Activated naive CD4-positive, alpha-beta T cell treated with anti-CD3 and anti-CD28 coated beads for 36 hours (primary cell): ENCODE measurements at places on chromosomes 13 and 19. TPM values are rescaled to one million over a fixed set of nuclear protein-coding genes. Genes with fewer than 3 reads are reported as not detected.
A peak's percentile ranks its signal among the peaks of the same experiment; 100 is the strongest.

DNA sequence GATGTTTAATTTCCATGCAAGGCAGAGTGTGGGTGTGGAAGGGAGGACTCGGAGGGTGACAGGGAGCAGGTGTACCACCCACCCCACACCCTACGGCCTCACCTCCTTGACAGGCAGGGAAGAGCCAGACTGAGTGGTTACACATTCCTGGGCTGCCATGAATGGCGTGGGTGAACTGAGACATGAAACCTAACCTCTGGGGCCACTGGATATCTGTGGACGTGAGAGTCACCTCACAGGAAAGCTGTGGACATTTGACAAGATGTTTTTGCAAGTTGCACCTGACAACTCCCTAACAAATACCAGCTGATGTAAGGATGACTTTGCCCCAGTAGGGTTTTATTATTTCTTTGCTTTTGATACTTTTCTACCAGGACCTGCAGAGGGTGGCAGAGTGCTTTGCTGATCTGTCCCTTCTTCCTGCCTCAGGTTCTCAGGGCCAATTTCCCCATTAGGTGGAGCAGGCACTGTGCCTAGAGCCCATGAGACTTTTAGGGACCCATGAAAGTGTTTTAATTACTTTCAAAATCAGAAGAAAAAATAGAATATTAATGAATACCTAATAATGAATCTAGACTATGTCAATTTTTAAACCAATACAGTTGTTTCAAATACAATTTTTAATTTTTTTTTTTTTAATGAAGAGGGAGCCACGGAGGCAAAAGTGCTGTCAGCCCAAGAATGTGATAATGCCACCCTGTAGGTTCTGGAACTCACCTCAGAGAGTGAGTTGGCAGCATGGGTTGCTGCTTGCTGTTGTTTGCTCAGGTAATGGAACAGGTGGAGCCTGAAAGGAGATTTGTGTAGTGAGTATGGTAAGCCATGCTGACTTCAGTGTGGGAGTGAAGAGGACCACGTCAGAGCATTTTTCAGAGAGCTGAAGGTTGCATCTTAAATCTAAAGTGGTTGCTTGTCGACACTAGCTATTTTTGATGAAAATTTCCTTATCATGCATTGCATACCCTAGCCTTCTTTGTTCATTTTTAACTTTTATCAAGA is 58.0 kb upstream of the CYSLTR2 start:
- no peak overlapping the region for H3K4me3 ChIP-seq
- peak; percentile 75 for DNase-seq
- H3K27me3 ChIP-seq, result no peaks in the 10 kb centered on the region
- H3K27ac ChIP-seq, result no peak overlapping the region

DNA sequence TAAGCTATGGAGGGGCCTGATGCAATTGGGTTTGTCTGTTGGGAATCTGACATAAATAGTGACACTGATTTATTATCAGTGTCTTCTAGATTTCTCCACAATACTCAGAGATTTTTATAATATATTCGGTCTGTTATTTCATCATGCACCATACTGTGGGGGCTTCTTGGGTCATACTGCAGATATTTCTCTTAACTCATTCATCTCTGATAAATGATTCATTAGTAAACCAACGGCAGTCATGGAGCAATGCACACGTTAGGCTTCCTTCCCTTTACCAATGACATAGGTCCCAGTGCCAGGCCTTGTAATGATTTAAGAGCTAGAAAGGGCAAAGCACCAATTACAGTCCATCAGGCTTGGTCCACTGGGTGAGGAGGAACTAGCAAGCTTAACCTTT is 53.6 kb downstream of the FAM216B start:
- no peaks in the 10 kb centered on the region for H3K36me3 ChIP-seq
- DNase-seq, result no peak
- no peak overlapping the region for H3K27ac ChIP-seq

DNA sequence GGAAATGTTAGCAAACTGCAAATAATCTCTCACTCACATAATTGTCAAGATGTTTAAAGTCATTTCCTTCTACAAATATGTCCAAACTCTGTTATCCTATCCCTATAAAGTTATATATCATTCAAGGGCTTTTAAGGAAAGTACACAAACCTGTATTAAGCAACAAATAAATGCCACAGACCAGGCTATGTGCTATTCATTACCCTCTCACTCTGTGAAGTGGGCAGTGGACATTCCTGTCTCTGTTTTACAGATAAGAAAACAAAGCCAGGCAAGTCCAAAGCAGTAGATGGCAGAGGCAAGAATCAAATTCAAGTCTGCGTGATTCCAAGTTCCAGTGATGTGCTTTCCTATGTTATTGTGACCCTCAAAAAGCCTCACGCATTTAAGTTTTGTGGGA is 140.6 kb downstream of the LHFPL6 start:
- peaks cover 15% of the 10 kb centered on the region for H3K27me3 ChIP-seq
- no peak overlapping the region for H3K4me3 ChIP-seq
- H3K4me1 ChIP-seq, result no peaks in the 10 kb centered on the region
- DNase-seq, result no peak

- no peaks in the 10 kb centered on the region for H3K4me1 ChIP-seq
- no peak overlapping the region for H3K4me3 ChIP-seq
- no peaks in the 10 kb centered on the region for H3K36me3 ChIP-seq
- peaks cover 17% of the 10 kb centered on the region for H3K27me3 ChIP-seq
- DNase-seq, result no peak
Observed at GRCh38 chr13:27028683-27029480, 142.7 kb downstream of the USP12 start.

- no peak overlapping the region for H3K27ac ChIP-seq
- no peak overlapping the region for H3K4me3 ChIP-seq
- peaks cover 13% of the 10 kb centered on the region for H3K36me3 ChIP-seq
- H3K27me3 ChIP-seq, result no peaks in the 10 kb centered on the region
- peaks cover 18% of the 10 kb centered on the region for H3K4me1 ChIP-seq
Observed at GRCh38 chr13:20778311-20778710, 4.5 kb upstream of the EEF1AKMT1 start.

- no peaks in the 10 kb centered on the region for H3K4me1 ChIP-seq
- H3K4me3 ChIP-seq, result no peak overlapping the region
- DNase-seq, result no peak
- H3K36me3 ChIP-seq, result no peaks in the 10 kb centered on the region
- no peak overlapping the region for H3K27ac ChIP-seq
Observed at GRCh38 chr19:50189331-50189730, 14.1 kb upstream of the MYH14 start.

DNA sequence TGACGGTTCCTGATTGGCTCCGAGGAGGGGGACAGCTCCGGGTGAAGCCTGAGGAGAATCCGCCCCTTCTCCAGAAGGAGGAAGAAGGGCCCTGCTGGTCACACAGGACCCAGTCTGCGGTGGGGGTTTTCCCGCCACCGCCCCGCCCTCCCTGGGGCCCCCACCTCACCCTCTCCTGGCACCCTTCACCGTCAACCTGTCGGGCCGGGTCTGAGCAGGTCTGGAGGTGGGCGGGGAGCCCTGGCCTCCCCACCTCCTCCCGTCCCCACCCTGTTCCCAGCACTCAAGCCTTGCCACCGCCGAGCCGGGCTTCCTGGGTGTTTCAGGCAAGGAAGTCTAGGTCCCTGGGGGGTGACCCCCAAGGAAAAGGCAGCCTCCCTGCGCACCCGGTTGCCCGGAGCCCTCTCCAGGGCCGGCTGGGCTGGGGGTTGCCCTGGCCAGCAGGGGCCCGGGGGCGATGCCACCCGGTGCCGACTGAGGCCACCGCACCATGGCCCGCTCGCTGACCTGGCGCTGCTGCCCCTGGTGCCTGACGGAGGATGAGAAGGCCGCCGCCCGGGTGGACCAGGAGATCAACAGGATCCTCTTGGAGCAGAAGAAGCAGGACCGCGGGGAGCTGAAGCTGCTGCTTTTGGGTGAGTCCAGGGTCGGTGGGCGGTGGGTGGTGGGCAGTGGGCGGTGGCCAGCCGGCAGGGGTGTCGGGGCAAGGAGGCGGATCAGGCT is at the start of gene GNA15:
TSS of gene GNA15 (plus strand) at position 73 of the 723 bp plus-strand sequence. CDS start at position 491, 418 bp downstream.
- H3K27ac ChIP-seq, result peak within 1 kb of the TSS; percentile 46
- peaks cover 7% of the 10 kb centered on the region for H3K27me3 ChIP-seq
- peaks cover 36% of the 10 kb centered on the region for H3K4me1 ChIP-seq
- peak within 1 kb of the TSS; percentile 69 for H3K4me3 ChIP-seq

DNA sequence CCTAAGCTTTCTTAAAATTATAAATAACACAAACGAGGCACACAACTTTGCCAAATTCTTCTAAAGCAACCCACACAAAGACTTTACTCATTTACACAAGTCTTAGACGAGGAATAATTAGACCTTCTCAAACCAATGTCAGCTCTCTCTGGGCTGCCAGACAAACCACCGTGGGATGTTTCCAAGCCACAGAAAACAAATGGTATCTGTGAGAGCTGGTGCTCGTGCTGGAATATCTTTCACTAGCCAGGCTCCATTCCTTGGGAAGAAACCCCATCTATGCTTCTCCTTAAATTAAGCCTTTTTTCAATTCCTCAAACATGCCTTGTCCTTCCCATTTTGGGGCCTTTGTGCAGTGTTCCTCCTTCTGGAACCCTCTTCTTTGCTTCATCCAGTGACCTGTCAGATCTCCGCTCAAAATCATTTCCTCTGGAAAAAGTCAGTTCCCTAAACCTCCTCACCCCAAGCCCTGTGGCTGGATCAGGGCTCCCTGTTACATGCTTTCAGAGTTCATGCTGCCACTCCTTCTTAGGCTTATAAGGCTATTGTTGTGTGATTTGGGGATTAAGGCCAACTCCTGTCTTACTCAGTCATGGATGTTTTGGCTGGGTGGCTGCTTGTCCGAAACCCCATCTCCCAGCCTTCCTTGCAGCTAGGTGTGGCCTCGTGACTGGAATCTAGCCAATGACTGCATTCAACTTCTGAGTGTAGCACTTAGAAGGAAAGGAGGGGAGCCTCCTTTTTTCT is 64.2 kb upstream of the GTF2F2 start:
- H3K4me3 ChIP-seq, result no peak overlapping the region
- peaks cover 25% of the 10 kb centered on the region for H3K27me3 ChIP-seq
- peak; percentile 34 for DNase-seq
- peaks cover 30% of the 10 kb centered on the region for H3K4me1 ChIP-seq

DNA sequence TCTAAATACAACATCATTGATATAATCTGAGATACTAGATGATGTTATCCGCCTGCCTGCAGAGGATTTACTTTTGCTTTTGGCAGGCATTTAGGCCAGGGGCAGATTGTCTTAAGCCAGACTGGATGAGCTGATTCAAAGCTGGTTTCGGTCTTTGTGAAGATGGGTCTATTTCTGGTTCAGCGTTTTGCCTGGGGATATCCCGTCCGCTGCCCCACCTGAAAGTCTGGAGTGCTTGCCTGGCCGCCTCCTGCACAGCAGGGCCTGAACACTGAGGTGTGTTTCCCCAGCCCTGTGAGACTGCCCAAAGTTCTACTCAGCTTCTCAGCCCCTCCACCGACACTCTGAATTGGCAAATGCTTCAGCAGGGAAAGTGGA is 149.7 kb downstream of the KATNAL1 start:
- peaks cover 25% of the 10 kb centered on the region for H3K4me1 ChIP-seq
- no peak for DNase-seq
- H3K27me3 ChIP-seq, result no peaks in the 10 kb centered on the region
- no peak overlapping the region for H3K27ac ChIP-seq

- H3K27me3 ChIP-seq, result peaks cover 2% of the 10 kb centered on the region
- no peak overlapping the region for H3K4me3 ChIP-seq
- H3K4me1 ChIP-seq, result peaks cover 13% of the 10 kb centered on the region
- no peak for DNase-seq
Observed at GRCh38 chr13:21039097-21039800, 22.1 kb downstream of the LATS2 start.

GRCh38 chr19:42529248-42529764 is 1.0 kb upstream of the CEACAM1 start:
- peak overlapping the region; percentile 82 for H3K27ac ChIP-seq
- peaks cover 25% of the 10 kb centered on the region for H3K4me1 ChIP-seq
- DNase-seq, result peak; percentile 85
- H3K27me3 ChIP-seq, result no peaks in the 10 kb centered on the region

- no peaks in the 10 kb centered on the region for H3K36me3 ChIP-seq
- peaks cover 11% of the 10 kb centered on the region for H3K4me1 ChIP-seq
- no peak for DNase-seq
- no peak overlapping the region for H3K27ac ChIP-seq
- no peaks in the 10 kb centered on the region for H3K27me3 ChIP-seq
Observed at GRCh38 chr13:99626461-99627082, 125.3 kb downstream of the TM9SF2 start.

- H3K4me1 ChIP-seq, result peaks cover 19% of the 10 kb centered on the region
- no peak for DNase-seq
- no peaks in the 10 kb centered on the region for H3K36me3 ChIP-seq
- no peaks in the 10 kb centered on the region for H3K27me3 ChIP-seq
- no peak overlapping the region for H3K4me3 ChIP-seq
Observed at GRCh38 chr13:98664924-98665637, 87.4 kb downstream of the SLC15A1 start.

DNA sequence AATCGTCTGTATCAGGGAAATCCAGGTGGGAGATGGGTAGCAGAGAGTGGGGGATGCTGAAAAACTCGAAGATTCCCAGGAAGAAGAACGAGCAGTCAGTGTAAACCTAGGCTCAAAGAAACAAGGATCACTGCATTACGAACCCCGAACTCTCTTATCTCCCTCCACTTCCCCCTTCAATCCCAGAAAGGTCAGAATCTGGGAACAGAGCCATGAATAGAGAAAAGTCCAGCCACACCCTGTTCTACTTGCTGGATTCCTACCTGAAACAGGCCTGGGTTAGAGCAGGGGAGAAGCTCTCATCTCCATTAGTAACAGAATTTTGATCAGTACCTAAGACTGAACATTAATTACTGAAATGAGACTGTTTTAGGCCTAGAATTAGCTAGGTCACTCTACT is 24.4 kb downstream of the EPSTI1 start:
- H3K27ac ChIP-seq, result no peak overlapping the region
- no peaks in the 10 kb centered on the region for H3K27me3 ChIP-seq
- no peak for DNase-seq
- peaks cover 9% of the 10 kb centered on the region for H3K36me3 ChIP-seq
- H3K4me1 ChIP-seq, result peaks cover 8% of the 10 kb centered on the region

Gene MCF2L
- 6.5 TPM for total RNA-seq

Gene PSG1
- not detected for total RNA-seq

Gene ONECUT3
- not detected for total RNA-seq

Gene PRODH2
- total RNA-seq, result not detected
